Endodermal cell (in vitro differentiated cells): ENCODE measurements at places on chromosomes 12 and 14. TPM values are rescaled to one million over a fixed set of nuclear protein-coding genes. Genes with fewer than 3 reads are reported as not detected.

DNA sequence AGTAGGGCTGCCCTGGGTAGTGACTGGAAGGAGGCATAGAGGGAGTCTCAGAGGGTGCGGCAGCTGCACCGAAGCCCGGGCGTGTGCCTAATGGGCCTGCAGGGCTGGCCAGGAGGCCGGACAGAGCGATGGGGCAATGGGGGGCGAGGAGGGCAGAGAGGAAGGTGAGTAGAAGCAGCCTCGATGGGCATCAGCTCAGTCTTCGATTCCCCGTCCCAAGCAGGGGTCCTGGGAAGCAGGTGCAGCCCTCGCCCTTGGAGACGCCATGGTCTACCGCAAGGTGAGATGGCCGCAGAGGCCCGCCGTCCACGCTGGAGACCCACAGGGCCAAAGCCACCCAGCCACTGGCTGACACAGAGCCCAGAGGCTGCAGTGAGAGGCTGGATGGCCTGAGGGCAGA is 70.8 kb downstream of the GALNT9 start:
- no peak for DNase-seq

MYO1H gene
- total RNA-seq, result not detected in 2 replicates

DNA sequence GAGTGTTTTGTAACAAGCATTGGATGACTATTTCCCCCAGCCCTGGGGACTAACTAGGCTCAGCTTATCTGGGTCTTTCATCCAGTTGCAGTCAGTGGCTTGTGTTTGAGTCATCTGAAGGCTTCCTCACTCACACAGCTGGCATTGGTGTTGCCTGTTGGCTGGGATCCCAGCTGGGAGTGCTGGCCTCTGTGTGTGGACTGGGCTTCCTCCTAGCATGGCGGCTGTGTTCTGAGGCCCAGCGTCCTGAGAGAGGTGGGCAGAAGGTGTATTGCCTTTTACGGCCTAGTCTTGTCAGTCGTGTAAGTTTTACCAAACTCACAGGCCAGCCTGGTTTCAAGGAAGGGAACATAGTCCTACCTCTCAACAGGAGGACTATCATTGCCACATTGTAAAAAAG is 28.3 kb upstream of the PPP2R5C start:
- DNase-seq, result no peak

IRF2BPL gene
- 34.2 and 38.8 TPM in 2 replicates for total RNA-seq

GRCh38 chr12:19760611-19761010 is 321.3 kb downstream of the AEBP2 start:
- DNase-seq, result no peak

CCDC177 gene
- 4.0 and 4.7 TPM in 2 replicates for total RNA-seq

SOAT2 gene
- 0.29 and 0.46 TPM in 2 replicates for total RNA-seq

SIVA1 gene
- total RNA-seq, result 87.3 and 91.5 TPM in 2 replicates

TSHR gene
- total RNA-seq, result not detected in 2 replicates

NANOG gene
- 6.1 to 98.2 TPM (median 7.8 TPM) in 3 replicates for total RNA-seq

DNA sequence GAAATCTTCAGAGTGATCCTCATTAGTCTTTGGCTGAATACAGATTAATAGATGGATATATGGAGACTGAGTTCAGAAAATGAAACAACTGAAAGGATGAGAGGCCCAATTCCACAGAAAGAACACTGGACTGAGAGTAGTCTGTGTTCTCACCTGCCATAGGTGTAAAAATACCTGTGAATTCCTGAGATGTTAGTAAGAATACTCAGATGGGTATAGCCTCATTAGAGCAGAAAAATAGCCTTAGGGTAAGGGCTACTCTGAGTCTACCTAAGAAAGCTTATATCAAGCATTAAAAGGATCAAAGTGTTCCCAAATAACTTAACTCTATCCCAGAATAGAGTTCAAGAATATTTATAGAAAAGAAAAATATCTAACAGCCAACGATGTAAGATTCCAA is 1510.3 kb upstream of the SEL1L start:
- DNase-seq, result no peak

LGR5 gene
- 21.9 to 34.4 TPM (median 27.2 TPM) in 3 replicates for total RNA-seq

LYZ gene
- 0.42 TPM in 1 of 3 replicates, not detected in the others for total RNA-seq

DNA sequence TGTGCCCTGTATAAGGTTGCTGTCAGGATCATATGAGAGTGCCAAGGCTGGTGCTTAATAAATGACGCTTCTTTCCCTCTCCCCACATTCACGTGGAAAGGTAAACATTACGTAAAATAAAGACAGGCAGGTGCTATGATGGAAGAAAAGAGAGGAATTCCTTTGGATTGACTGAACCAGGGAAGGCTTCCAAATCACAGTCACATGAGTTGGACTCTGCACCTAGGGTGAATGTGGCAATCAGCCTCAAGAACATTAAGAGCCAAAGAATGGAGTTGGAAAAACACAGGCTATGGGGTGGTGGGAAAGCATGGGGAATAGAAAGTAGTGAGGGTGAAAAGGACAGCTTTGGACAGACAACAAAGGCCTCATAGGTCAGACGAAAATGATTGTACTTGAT is 473.1 kb downstream of the VRK1 start:
- no peak for DNase-seq

DNA sequence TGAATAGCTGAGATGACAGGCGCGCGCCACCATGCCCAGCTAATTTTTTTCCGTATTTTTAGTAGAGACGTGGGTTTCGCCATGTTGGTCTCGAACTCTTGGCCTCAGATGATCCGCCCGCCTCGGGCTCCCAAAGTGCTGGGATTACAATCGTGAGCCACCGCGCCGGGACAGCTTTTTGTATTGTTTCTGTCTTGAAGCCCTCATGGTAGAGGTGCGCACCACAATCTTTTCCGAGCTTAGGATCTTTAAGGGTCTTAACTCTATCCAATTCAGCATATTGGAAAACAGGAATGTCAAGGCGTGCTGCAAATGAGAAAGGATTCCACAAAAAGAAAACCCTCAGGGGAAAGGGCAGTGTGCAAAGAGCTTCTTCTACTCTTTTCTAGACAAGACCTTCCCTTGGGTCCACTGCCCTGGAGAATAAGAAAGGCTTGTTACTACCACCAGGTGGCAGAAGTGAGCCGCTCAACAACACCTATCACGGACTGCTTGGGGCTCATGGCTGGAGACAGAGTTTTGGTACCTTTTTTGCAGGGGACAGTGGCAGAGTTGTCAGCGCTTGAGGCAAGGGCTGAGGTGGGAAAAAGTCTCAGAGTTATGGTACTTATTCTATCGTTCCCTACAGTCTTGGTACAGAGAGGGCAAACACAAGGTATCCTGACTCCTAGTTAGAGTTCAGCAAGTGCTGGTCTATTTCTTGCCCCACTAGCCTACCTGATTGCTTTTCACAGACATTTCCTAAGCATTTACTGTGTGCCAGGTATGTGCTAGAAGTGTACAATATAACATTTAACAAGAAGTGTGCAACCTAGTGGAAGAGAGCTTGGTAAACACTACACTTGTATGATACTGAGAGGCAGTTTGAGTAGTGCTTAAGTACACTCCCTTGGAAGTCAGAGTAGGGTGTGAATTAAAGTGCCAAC is 16.4 kb upstream of the SP7 start:
- DNase-seq, result peak; percentile 97

- DNase-seq, result peak; percentile 93
Observed at GRCh38 chr12:65278576-65279368, at the start of gene MSRB3. TSS of gene MSRB3 (plus strand) at chr12:65278683. CDS start at chr12:65308580, 29,897 bp downstream.

DNA sequence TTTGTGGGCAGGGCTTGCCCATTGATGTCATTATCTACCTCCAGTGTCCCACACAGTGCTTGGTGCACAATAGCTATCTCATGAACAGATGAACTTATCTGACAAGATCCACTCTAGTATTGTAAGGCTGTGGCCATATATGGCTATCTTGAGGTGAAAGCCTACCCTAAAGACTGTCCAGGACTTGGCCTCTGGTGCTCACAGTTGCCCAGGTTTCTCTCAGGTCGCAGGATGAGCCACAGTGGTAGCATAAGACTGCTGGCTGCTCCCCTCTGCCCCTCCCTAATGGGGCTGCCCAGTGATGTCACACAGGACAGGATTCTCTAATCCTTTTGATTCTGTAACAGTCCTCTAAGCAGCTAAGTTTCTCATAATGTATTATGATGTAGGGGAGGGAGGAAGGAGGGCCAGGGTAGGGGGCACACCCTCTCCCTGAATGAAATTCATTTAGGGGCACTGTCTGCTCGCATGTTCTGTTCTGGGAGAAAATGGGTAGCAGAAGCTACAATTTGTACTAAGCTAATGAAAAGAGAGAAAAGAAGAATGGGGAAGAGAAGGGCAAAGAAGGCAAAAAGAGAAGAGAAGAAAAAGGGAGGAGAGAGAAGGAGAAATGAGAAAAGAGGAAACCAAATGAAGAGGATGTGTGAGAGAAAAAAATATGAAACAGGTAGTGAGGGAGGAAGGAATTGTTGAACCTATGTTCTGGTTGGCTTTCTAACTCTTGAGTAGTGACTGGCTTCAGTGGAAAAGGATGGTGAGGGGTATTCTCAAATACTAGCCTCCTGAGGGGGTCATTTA is 3.4 kb upstream of the PPM1A start:
- no peak for DNase-seq

TEDC1 gene
- total RNA-seq, result 23.8 and 24.0 TPM in 2 replicates

NEK9 gene
- total RNA-seq, result 72.8 to 103 TPM (median 97.5 TPM) in 3 replicates

- no peak for DNase-seq
Observed at GRCh38 chr14:35051796-35052195, 5.7 kb downstream of the FAM177A1 start.

PYGL gene
- total RNA-seq, result 41.0 to 58.0 TPM (median 41.5 TPM) in 3 replicates

DNA sequence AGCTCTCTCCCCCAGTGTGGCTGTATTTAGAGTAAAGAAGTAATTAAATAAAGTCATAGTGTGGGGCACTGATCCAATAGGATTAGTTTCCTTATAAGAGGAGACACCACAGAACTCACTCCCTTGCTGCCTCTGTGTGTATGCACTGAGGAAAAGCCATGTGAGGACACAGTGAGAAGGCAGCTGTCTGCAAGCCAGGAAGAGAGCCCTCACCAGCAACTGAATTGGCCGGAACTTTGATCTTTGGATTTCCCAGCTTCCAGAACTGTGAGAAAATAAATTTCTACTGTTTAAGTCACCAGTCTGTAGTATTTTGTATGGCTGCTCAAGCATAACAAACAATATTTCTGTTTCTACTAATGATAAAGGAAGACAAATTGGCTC is 368.7 kb upstream of the PRICKLE1 start:
- DNase-seq, result no peak

GRCh38 chr12:30145684-30146032 is 361.9 kb upstream of the TMTC1 start:
- DNase-seq, result no peak

- peak; percentile 66 for DNase-seq
Observed at GRCh38 chr12:95100264-95101190, 27.1 kb upstream of the NR2C1 start.

- peak; percentile 94 for DNase-seq
Observed at GRCh38 chr14:69611172-69612013, at the start of gene SUSD6. TSS of gene SUSD6 (plus strand) at chr14:69611596. CDS start at chr14:69658593, 46,997 bp downstream.

DNA sequence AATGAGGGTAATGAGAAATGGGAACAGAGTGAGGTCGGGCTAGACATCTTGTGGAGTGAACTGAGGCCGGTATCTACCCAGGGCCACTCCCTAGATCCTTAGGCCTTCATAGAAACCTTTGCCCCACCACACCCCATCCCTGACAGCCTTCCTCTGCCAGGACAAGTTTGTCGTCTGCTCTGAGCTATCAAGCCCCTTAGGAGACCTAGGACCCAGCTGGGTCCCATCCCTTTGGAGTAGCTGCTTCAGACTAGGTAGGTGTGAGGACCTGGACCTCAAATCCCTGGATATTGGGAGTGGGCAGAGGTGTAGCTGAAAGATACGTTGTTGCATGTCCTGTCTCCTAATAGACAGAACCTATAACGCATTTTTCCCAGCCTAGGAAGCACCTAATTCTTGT is at the start of gene TMEM253:
TMEM253 (plus strand) TSS at position 136 of the 400 bp plus-strand sequence. CDS start 278 bp downstream, outside the sequence.
- DNase-seq, result peak; percentile 31

DNA sequence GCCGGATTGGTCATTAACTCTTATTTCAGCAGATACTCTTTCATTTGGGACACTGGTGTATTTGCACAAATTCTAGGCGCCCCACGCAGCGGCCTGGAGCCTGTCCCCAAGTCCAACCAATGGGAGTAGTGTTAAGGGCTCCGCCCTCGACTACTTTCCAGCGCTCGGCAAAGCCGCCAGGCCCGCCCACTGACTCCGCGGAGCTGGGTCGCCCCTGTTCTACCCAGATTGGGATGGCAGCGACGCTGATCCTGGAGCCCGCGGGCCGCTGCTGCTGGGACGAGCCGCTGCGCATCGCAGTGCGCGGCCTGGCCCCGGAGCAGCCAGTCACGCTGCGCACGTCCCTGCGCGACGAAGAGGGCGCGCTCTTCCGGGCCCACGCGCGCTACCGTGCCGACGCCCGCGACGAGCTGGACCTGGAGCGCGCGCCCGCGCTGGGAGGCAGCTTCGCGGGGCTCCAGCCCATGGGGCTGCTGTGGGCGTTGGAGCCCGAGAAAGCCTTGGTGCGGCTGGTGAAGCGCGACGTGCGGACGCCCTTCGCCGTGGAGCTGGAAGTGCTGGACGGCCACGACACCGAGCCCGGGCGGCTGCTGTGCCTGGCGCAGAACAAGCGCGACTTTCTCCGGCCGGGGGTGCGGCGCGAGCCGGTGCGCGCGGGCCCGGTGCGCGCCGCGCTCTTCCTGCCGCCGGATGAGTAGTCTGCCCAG is at the start of gene ACOT6:
ACOT6 (plus strand) TSS at position 179 of the 707 bp plus-strand sequence; CDS start at position 234, 55 bp downstream.
- DNase-seq, result peak; percentile 94

DNA sequence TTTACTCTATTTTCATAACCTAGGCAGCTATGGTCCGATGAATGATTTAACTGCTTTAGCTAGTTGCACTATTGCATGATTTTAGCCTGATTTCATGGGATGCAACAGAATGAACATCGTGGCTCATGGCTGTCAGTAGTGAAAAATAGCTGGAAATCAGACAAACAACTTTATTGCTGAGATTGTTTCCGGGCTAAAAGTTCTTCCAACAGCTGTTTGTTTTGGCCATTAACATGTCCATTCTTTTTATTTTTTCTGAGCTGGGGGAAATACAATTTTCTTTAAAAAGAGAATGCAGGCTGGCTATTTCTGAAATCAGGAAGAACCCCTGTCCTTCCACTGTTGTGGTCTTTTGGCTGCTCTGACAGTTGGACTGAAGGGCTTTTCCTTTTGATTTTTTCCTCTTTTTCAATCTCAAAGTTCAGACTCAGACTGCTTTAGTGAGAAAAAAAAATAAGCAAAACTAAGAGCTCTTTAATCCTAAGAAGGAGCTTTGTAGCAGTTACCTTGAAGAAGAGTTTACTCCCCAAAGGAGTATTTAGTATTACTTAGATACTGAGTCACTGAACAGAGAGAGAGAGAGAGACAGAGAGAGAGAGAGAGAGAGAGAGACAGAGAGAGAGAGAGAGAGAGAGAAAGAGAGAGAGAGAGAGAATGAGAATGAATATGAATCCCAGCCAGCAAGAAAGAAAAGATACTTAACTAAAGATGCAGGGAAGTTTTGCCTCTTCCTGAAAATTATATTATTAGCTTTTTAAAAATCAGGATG is at the start of gene NAV3:
NAV3 (plus strand) TSS at position 312 of the 769 bp plus-strand sequence. CDS start 568 bp downstream, outside the sequence.
- no peak for DNase-seq

GRCh38 chr12:131027876-131028586 is 74.3 kb downstream of the ADGRD1 start:
- DNase-seq, result no peak

GRCh38 chr12:122174155-122174845 is at the start of gene IL31:
TSS of gene IL31 (minus strand) at chr12:122174221. CDS start at chr12:122174172, 49 bp downstream.
- DNase-seq, result no peak

- DNase-seq, result no peak
Observed at GRCh38 chr12:46518169-46518568, 145.6 kb upstream of the SLC38A2 start.

TMEM116 gene
- total RNA-seq, result 17.0 to 19.0 TPM (median 17.2 TPM) in 3 replicates

PRH2 gene
- total RNA-seq, result 1.2 TPM in 1 of 2 replicates, not detected in the other

APOLD1 gene
- total RNA-seq, result 3.2 and 3.7 TPM in 2 replicates

IL22 gene
- not detected in 2 replicates for total RNA-seq

- DNase-seq, result peak; percentile 93
Observed at GRCh38 chr12:100987552-100988521, 193.3 kb downstream of the ANO4 start.
